ENCODE measurements at places on chromosomes 5 and 9.

- no peak for DNase-seq
Measured at GRCh38 chr9:116491659-116492058, 195.4 kb upstream of the TRIM32 start.

DNA sequence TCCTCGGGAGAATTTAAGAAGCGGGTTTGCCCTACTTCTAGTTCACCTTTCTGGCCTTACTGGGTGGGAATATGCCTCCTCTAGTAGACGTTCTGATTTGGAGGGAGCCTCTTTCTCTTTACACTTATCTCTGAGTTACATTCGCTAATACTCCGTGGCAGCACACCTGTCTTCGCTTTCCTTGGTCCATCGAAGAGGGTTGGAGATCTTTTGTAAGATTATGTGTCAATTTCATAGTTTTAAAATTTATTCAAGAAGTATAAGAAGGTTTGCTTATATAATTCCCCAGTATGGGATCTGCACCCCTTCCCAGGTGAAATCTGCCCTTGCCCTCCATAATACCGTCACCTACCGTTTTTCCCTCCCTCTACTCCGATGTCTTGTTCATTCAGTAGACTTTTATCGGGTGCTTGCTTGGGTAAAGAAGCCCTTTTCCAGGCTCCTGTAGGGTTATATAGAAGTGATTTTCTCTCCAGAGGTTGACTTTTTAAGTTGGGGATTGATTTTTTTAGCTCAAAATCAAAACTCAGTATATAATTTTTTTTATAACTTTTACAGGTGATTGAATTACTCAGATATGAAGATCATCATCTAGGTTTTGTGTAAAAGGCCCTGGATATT is 1.1 kb downstream of the GPBP1 start:
- peak; percentile 11 for DNase-seq

DNA sequence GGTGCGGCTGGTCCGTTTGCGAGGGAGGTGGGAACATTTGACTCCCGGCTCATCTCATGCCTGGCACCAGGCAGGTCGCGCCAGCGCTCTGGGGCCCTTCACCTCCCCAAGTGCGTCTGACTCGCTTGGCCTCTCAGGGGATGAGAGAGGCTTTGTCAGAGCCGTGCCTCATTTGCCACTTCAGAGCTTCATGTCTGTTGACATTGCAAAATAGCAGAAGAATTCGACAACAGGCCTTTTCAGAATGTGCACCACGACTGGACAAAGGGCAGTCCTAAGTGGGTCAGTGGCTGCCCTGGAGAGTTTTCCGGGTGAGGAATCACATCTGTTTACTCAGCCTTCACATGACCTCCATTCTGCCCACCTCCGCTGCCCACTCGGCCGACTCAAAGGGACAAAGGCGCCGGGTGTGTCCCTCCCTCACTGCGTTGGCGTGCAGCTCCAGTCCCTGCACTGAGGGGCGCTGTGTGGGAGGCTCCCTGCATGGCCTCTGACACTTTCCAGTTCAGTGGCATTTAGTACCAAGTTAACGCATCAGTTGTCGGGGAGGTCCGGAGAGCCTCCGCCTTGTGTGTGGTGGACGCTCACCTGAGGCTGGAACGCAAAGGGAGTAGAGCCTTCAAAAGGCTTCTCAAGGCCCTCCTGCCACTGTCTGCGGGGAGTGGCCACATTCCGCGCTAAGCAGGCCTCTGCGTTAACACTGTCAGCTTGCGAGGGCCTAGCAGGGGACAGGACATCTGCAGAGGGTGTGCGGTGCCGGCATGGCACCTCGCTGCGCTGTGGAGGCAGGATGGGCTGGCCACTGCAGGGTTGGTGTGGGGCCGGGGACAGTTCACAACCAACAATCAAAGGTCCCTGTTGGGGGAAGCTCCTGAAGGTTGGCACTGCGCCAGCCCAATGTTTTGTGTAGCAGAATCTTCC is 171.5 kb downstream of the NXNL2 start:
- DNase-seq = no peak

DNA sequence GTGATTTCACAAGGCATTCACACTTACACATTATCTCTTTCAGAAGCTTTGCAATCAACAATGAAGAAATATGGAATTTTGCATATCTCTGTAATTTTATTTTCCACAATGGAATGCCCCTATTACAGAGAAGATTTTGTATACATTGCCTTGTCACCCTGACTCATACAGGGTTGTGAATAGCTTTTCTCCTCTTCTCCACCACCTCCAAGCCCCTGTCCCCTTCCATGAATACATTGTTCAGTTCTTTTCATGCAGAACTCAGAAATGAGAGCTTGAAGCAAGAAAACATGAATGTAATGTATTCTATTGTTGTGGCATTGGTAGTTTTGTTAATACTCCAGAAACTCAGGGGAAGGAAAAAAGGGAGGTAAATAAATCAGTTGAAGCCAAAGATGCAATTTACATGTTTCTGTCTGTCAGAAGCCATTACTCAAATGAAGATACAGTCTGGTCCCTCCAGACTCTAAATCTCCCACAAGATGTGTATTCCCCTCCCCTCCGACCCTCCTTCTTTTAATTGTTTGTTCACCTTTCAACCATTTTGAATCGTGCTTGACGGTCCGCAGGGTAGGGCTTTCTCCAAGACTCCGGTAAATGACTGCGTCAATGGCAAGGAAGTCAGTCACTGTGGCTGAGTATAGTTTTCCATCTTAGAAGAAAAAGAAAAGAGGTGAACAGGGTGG is 86.1 kb downstream of the SEMA6A start:
- no peak for DNase-seq

- no peak for DNase-seq
Measured at GRCh38 chr9:86041311-86041741, 58.0 kb downstream of the GOLM1 start.
